Stimulated activated CD8-positive, alpha-beta memory T cell treated with anti-CD3 and anti-CD28 coated beads, Interleukin-7, amount 100 ng/mL, for 24 hours (primary cell): ENCODE measurements at places on chromosomes 12 and 14.

DNA sequence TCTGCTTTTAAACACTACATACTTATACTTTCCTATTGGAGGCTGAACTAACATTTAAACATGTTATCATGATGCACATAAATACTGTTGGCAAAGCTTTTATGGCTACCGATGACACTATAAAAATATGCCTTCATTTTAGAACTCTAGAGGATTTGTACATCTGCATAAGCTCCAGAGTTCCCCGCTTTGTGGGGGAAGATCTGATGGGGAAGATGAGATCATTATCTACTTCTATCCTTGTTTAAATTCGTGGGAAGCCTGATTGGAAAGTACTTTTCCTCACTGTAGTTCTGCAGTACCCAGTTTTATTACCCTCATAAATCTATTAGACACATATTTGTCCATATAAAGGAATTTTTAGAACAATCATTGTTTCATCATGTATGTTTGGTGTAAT lies 299.6 kb upstream of the ATP2B1 start:
- no peak for DNase-seq

DNA sequence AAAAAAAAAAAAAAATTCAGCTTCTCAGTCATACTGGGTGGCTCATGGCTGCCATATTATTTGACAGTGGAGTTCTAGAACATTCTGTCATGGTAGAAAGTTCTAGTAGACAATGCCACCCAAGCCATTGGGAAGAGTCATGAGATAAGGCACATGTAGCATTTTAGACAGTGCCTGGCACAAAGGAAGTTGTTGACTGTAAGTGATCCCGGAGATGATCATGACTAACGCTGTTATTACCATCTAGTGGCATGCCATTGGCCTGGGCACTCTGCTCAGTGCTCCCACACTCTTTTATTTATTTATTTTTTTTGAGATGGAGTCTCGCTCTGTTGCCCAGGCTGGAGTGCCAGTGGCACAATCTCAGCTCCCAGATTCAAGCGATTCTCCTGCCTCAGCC lies 80.4 kb downstream of the FOXN4 start:
- no peak for DNase-seq

DNA sequence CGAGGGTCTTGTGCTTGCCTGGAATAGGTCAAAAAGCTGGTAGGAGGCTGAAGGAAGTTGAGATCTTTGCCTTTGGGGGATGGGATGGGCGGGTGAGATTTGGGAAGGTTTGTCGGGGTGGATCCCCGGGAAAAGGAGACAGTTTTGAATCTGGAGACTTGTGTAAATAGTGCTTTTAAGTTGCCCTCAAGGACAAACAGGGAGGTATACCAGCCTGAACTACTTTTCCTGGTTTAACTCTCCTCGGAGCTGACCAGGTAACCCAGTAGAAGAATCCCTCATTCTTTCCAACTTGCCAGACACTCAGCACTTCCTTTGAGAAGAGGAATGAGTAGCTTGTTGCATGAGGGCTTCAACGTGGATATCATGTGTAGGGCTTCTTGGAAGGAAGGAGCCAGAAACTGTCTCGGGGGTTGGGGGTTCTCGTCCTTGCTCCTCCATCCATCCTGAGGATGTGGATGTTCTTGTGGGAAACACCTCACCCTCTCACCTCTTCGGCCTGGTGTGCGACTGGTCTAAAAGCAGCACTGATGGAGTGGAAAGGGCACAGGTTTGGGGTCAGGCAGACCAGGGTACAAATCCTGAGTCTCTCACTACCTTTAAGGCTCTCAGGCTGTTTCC lies 1.9 kb downstream of the TEAD4 start:
- DNase-seq: no peak

GRCh38 chr14:73829526-73830431 lies 21.9 kb upstream of the PTGR2 start:
- no peak for DNase-seq

- no peak for DNase-seq
Observed at GRCh38 chr14:101619484-101619883, 58.2 kb downstream of the DIO3 start.

- no peak for DNase-seq
Observed at GRCh38 chr12:30928356-30929244, 2.1 kb downstream of the TSPAN11 start.

- DNase-seq: no peak
Observed at GRCh38 chr14:49920935-49921334, 28.1 kb downstream of the ARF6 start.

DNA sequence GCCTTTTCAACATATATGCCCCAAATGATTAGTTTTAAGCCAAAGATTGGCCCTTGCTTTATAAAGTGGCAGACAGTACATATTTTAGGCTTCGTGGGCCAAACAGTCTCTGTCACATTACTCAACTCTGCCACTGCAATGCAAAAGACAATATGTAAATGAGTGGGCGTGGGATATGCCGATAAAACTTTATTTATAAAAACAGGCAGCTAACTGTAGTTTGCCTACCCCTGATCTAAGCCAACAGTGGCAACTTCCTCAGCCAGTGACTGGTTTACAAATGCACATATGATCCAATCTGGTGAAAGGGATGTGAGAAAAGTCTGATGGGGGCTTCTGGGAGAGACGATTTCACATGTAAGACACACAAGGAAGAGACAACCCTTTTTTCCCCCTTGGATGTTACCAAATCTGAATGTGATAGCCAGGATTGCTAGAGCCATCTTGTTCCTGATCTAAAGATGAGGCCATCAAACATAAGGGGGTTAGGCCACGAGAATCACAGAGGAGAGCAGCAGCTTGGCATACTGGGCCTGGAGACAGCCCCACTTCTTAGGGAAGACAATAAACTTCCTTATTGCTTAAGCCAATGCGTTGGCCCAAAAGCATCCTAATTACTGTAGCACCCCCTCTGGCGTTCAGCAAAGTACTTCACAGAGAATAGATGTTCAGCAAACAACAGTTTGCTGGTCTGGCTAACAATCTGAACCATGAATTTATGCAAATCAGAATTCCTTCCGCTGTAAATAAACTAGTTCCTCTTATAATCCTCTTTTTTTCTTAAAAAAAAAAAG lies 75.2 kb upstream of the TMCC3 start:
- no peak for DNase-seq

- no peak for DNase-seq
Observed at GRCh38 chr14:80364274-80364673, 153.0 kb upstream of the DIO2 start.

- no peak for DNase-seq
Observed at GRCh38 chr12:49959685-49960473, 1.8 kb upstream of the AQP5 start.

DNA sequence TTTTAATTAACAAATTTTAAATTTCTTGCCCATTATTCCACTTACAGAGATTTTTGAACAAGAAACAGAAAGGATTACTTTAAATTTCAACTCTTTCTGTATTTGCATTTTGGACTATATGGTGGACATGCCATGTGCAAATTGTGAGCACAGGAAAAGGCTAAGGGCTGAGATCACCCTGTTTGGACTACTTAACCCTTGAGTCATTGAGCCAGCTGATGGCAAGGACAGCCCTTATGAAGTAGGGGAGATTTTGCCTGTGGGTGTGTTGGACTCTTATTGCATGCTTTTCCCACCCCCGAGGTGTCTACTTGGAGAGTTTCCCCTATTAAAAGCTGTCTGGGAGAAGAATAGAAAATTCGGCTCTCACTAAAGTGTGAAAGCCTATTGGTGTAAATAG lies 17.2 kb downstream of the DERA start:
- no peak for DNase-seq

- DNase-seq: no peak
Observed at GRCh38 chr12:27009881-27010301, 4.3 kb downstream of the TM7SF3 start.
